ENCODE measurements at places on chromosomes 3 and 15.

- DNase-seq = no peak
These were observed 1.3 kb downstream of the GABRA5 start for GRCh38 chr15:26868029-26868685.

DNA sequence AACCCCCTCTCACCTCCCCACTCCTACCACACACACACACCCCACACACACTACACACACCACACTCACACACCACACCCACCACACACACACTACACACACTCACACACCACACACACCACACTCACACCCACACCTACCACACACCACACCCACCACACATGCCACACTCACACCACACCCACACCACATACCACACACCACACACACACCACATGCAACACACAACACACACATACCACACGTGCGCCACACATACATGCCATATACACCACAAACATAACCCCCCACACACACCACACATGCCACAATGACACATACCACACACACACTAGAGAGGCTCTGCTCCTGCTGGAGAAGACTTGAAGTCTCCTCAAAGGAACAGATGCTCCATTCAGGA lies 5.9 kb upstream of the ITPKA start:
- no peak for DNase-seq

DNA sequence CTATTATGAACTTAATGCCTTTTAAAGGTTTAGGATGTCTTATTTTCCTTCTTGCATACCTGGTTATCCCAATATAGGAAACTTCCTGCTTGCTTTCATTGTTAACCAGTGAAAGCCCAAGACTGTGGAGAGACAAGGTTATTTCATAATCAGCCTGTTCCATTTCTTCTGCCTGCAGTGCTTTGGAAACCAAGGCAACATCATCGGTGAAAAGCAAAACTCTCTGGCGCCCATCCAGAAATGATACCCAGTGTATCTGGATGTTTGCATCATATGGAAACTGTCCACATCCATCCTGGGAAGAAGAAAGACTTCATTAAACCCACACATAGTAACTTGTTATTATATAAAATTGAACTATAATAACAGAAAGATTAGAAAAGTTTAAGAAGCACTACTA lies 170.1 kb downstream of the VPS13C start:
- DNase-seq = no peak

DNA sequence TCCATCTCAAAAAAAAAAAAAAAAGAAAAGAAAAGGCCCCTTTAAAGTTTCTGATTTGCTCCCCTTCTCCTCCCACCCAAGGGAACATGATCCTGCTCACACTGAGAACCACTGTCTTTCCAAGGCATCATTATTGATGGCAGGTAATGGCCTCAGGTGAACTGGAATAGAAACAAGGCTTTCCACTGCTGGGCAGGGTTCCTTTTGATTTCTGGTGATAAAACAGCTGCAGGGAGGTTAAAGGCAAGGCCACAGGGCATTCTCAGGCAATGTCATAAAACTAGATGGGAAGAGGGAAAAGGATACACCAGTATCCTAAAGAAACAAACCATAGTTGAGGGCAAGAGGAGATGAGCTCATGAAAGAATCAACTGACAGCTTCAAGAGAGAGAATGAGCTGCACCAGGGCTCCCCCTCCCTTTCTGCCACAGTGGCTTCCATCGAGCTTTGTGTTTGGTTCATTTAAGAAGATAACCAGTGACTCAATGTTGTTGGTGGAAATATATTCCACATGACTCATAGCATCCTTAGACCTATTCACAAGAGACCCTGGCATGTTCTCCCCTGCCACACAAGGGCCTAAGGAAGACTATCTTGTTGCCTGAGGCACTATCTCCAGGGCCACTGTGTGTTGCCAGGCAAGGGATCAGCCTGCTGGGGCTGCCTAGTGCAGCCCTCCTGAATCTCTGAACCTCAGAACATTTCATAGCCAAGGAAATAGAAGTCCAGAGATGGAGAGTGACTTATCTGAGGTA lies 86.4 kb downstream of the WDR76 start:
- DNase-seq = no peak

DNA sequence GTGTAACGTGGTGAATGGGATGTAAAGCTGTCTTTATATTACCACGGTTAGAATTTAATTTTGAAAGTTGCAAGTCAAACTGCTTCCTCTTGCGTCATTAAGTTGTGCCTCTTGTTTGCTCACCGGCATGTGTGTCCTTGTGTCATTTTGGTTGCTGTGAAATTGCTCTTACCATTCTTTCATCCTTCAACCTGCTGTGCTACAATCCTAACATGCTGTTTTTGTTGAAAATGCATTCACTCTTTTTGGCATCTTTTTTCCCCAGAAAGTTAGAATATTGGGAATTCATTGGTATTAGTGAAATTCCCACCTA lies 164.7 kb downstream of the PGPEP1L start:
- DNase-seq = no peak

DNA sequence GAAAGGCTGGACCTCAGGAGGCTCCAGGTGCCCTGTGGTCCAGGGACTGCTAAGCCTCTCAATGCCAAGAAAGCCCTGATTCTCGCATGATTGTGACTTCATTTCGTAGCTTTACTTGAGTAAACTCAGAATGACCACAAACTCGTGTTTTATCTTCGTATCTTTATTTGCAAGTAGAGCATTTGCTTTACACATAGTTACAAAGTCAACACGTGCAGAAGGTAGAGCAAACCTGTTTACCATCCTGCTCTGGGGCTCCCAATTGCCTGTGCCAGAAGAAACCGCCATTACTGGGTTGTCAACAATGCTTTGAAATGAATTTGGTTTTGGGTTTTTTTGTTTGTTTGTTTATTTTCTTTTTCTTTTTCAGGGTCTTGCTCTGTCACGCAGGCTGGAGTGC lies 5.8 kb upstream of the MESP1 start:
- DNase-seq = no peak
